CD8-positive, alpha-beta memory T cell (primary cell): ENCODE measurements at places on chromosomes 13 and 19. TPM values are rescaled to one million over a fixed set of nuclear protein-coding genes. Genes with fewer than 3 reads are reported as not detected.

TEX101 gene
- not detected for polyA plus RNA-seq

KLK2 gene
- not detected for polyA plus RNA-seq

CLIP3 gene
- polyA plus RNA-seq = 0.39 TPM

MED25 gene
- 23.7 TPM for polyA plus RNA-seq

C1QTNF9B gene
- not detected for polyA plus RNA-seq

EDDM13 gene
- 1.8 TPM for polyA plus RNA-seq

BRSK1 gene
- 0.82 TPM for polyA plus RNA-seq

WDR88 gene
- polyA plus RNA-seq = 0.25 TPM

SIGLEC12 gene
- polyA plus RNA-seq = 0.31 TPM

GIPC3 gene
- polyA plus RNA-seq = 1.8 TPM

ITM2B gene
- polyA plus RNA-seq = 1,289 TPM

ZNF550 gene
- 13.5 TPM for polyA plus RNA-seq

TPP2 gene
- polyA plus RNA-seq = 63.5 TPM

CD79A gene
- 9.4 TPM for polyA plus RNA-seq

SRRM5 gene
- 0.26 TPM for polyA plus RNA-seq

BRD4 gene
- 35.3 TPM for polyA plus RNA-seq

SMAD9 gene
- not detected for polyA plus RNA-seq

SLC46A3 gene
- polyA plus RNA-seq = 24.9 TPM

GAPDHS gene
- not detected for polyA plus RNA-seq

KLK4 gene
- not detected for polyA plus RNA-seq

ZNF578 gene
- polyA plus RNA-seq = 4.5 TPM

FBXO27 gene
- 0.64 TPM for polyA plus RNA-seq

NXNL1 gene
- not detected for polyA plus RNA-seq

PDE4C gene
- not detected for polyA plus RNA-seq
